Activated CD8-positive, alpha-beta T cell treated with anti-CD3 and anti-CD28 coated beads for 36 hours (primary cell): ENCODE measurements at places on chromosomes 3 and 15. TPM values are rescaled to one million over a fixed set of nuclear protein-coding genes. Genes with fewer than 3 reads are reported as not detected.

Gene FHIT
- 7.6 TPM for total RNA-seq

Gene MAP6D1
- total RNA-seq = 4.3 TPM

Gene ITIH1
- total RNA-seq = not detected

Gene SYNPR
- not detected for total RNA-seq

Gene EPHA3
- not detected for total RNA-seq

Gene PRR20G
- not detected for total RNA-seq

Gene ITGA11
- total RNA-seq = 3.6 TPM

GRCh38 chr3:124363476-124363875 is 366.8 kb upstream of the UMPS start:
- DNase-seq = no peak

DNA sequence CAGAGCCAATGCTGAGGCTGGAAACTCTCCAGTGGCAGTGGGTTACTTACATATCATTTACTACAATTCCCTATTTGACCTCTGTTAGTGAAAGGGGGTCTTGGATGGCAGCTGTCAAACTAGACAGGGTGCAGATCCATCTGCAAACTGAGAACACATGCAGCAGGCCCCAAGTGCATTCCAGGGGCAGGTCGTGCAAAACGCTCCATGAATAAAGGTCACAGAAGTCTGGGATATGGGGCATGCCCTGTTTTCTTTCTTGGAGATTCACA is 25.0 kb upstream of the RAD18 start:
- DNase-seq = no peak

DNA sequence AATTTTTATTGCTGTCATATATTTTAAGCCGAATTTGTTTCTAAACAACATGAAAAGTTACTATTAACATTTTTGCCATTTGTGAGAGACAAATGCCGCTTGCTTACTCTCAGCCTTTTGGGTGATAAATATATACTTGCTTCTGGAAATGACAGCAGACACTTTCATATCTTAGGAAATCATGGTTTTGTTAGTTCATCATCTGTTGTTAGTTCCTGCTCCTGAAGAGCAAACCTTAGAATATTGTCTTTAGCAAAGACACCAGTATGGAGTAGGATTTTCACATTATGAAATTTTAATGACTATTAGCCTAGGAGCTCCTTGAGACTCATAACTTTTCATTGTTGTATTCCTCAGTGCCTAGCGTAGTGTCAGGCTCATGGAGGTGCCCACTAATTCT is 36.0 kb downstream of the RAB8B start:
- no peak for DNase-seq

- no peak for DNase-seq
These were observed 1.6 kb downstream of the TRA2B start for GRCh38 chr3:185936273-185936629.

DNA sequence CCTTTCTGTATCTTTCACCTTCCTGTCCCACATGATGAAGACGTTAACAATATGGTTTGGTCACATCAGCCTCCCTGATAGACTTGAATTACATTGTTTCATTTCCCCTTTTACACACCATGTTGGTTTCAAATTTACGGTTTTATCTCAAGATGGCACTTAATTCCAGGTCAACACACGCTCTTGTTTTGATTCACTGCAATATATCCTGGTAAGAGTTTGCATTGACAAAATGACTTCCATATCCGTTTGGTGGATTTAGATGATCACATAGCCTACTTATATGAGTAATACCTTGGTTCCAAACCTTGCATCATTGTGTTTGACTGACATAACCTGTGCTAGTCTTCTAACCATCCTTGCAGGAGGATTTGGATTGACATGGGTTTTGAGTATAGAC is 499.4 kb downstream of the ROBO1 start:
- no peak for DNase-seq

- DNase-seq = no peak
These were observed 27.4 kb upstream of the CACNA2D3 start for GRCh38 chr3:54094926-54095325.

DNA sequence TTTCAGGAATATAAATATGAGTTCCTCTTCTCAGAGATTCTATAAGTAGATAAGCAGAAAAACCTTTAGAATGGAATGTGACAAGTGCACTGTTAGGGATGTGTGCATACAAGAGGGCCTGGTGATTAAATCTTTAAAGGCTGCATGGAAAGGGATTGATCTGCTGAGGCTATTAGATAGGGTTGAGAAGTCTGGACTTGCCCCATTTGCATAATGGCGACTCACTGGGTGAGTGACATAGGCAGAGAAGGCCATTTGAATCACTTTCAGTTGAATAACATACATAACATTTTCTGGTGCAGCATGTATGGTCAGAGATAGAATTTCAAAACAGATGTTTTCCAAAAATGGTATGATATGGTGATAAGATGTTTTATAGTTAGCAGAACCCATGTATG is 156.9 kb downstream of the ZNF621 start:
- no peak for DNase-seq

DNA sequence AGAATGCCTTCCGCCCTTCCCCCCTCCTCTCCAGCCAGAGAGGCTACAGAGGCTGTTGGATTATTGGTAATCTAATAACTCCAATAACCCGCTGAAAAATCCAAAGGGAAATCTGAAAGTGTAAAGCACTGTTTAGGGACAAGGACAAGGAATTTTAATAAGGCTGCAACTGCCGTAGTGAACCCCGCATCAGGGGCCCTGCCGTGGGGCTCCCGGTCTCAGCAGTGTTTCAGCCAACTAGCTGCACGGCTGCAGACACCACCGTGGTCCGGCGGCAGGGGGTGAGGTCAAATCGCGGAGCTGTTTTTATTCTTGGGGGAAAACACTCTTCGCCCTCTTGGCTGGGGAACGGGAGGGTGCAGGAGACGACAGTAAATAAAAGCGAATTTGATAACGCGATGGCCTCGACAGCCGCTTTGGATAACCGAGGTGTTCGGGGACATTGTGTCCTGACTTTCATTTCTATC is 6.1 kb downstream of the BCL6 start:
- DNase-seq = peak; percentile 59
